Epithelial cell of esophagus (primary cell): ENCODE measurements at places on chromosomes 6 and 20.

GRCh38 chr6:119929121-119929520, 579.6 kb upstream of the MAN1A1 start:
- DNase-seq: peak; percentile 57

DNA sequence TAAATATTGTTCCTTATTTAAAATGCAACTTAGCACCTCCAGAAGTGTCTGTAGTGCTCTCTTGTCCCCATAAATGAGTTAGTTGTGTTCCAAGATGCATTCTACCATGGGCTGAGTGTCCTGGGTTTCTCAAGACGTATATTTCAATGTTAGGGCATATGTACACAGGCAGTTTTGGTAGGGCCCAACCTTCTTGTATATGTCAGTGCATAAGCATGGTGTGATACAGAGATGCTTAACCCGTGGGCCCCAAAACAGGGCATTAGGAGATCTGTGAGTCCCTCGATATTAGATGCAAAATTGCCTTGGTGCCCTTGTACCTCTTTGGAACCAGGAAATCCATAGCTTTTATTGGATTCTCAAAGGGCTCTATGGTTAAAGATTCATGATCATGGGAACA, 91.5 kb upstream of the HIVEP1 start:
- DNase-seq: no peak

DNA sequence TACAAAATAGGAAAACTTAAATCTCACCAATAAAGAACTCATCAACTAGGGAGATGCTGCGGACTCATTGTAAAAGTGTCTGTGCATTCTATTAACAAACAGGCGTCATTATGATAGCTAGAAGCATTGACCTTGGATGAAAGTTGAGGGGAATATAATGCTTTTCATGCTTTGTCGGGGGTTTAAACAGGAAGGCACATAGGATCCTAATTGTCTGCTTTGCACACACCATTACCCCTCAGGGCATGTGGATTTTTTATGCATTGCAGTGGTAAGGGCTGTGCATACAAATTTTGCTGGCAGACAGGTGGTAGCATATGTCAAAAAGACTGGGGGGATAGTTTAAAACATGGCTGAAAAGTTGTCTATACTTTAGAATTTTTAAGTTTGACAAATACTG, 447.9 kb upstream of the PLCB4 start:
- no peak for DNase-seq

DNA sequence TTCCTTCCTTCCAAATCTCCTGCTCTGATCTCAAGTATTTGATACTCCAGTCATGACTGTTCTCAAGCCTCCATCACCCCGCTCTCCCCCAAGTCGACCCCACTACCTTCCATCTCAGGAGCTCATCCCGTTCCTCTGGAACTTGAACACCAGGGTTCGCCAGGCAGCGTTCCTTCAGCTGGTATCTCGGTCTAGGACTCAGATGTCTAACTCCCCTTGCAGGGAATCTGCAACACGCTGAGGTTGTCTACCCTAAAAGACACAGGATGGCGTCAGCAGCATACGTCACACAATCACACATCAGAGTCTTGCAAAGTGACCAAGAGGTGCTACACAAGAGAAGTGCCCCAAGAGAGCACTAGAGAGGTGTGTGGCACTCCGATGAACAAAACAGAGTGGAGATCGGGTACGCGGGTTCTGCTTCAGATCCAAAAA, 706 bp downstream of the ZNF184 start:
- DNase-seq: peak; percentile 70

GRCh38 chr6:15369838-15370237, 124.0 kb downstream of the JARID2 start:
- DNase-seq: no peak

- no peak for DNase-seq
These were observed 72.7 kb downstream of the LY86 start for GRCh38 chr6:6661191-6661590.

DNA sequence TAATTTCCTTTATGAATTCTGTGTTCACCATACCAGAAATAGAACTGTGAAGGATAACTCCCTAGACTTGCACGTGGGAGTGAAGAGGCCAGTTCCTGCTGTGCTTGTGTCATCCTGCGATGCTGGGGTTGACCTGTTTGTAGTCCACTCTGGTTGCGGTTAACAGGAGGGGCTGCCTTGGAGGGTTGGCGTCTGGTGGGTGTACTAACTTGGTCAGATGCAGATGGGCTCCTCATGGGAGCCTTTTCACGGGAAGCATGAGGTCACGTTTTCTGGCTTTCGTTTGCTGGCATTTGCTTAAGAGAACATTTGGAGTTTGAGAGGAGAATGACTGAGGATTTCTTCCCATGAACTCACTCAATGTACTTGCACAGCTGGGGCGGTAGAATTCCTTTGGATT, 41.2 kb downstream of the IGF2R start:
- no peak for DNase-seq

DNA sequence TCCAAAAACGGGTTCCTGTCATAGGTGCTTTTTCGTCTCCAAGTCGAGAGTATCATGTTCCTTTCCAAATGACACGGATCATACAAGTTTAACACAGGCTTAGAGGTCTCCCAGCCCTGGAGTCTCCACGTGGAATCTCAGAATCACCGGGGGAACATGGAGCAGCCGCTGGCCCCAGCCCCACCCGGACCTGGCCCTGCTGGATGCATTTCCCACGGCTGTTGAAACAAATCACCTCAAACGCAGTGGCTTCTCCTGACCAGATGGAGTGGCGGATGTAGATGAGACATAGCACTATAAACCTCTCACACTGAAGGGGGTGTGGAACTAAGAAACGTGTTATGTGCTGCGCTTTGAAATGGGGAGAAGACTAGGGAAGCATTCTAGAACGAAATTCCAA, 70.0 kb upstream of the FRMD1 start:
- no peak for DNase-seq

DNA sequence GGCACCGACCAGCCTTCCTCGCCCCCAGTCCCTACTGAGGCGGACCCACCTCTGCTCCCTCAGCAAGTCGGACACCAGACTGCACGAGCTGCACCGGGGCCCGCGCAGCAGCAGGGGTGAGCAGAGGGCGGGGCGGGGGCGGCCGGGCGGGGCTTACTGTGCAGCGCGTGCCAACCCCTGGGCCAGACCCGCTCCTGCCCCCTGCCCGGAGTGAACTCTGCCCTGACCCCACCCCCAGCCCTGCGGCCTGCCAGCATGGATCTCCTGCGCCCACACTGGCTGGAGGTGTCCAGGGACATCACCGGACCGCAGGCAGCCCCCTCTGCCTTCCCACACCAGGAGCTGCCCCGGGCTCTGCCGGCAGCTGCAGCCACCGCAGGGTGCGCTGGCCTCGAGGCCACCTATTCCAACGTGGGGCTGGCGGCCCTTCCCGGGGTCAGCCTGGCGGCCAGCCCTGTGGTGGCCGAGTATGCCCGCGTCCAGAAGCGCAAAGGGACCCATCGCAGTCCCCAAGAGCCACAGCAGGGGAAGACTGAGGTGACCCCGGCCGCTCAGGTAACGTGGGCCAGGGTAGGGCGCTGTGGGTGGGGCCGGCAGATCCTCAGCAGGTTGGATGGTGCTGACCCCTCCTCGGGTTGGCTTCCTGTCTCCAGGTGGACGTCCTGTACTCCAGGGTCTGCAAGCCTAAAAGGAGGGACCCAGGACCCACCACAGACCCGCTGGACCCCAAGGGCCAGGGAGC, 1.5 kb upstream of the SLC2A4RG start:
- DNase-seq: no peak

GRCh38 chr6:12403201-12403826, 113.2 kb downstream of the EDN1 start:
- DNase-seq: peak; percentile 79

DNA sequence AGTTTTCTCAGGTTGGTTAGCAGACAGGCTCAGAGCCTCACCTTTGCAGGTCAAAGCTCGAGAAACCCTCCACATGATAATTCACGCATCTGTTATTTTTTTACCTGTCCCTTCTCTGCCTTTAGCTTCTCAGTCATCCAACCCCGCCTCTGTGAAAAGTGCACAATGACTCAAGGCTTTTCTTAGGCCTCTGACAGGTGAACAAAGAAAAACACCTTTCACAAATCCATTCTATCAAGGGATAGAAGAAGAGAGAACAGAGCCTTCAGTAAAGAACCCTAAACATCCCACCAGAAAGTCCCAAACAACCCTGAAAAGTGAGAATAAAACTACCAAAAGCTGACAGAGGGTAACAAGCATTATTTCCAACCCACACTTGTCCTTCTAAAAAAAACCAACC, 178.2 kb downstream of the GJA10 start:
- peak; percentile 46 for DNase-seq

DNA sequence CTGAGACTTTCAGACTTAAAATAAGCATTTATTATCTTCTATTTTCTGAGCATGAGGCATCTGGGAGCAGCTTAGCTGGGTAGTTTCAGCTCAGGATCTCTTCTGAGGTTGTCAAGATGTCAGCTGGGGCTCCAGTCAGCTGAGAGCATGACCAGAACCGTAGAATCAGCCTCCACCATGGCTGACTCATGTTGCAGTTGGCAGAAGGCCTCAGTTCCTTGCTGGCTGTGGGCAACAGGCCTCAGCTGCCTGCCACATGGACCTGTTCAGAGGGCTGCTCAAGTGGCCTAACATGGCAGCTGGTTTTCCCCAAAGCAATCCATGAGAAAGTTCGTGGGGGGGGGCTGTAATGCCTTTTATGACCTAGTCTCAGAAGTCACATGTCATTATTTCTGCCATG, 142.3 kb downstream of the LY86 start:
- DNase-seq: peak; percentile 87

GRCh38 chr6:135901774-135902524, 50.4 kb downstream of the PDE7B start:
- DNase-seq: no peak

GRCh38 chr20:19071446-19071725, 141.1 kb upstream of the SLC24A3 start:
- DNase-seq: no peak

DNA sequence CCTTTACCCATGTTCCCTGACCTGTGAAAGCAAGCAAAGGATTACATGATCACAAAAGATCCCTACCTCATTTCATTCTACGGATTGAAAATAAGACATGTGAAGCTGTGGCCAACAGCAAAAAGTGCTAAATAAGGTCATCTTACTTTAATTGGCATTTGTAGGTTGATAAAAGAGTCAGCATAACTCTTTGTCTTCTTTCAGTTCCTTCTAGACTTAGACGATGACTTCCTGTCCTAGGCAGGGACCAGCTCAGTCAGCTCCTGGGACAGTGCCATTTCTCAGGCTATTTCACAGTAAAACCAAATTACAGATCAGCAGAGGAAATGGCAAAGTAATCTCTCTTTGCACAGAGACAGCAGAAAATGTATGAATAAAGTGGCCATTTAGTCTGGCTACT, 480.7 kb downstream of the RFPL4B start:
- DNase-seq: no peak

- peak; percentile 71 for DNase-seq
These were observed 111.6 kb downstream of the TBC1D32 start for GRCh38 chr6:121222656-121223055.

DNA sequence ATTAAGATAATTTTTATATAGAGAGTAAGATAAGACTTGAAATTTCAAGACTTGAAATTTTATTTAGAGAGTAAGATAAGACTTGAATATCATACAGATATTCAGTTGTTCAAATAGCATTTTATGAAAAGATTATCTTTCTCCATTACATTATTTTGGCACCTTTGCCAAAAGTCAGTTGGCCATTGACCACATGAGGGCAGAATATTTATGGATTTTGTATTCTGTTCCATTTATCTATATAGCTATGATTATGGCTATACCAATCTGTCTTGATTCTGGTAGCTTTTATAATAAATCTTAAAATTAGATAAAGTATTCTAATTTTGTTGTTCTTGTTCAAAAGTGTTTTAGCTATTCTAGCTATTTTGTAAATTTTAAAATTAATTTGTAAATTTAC, 537.9 kb upstream of the GJE1 start:
- DNase-seq: no peak

DNA sequence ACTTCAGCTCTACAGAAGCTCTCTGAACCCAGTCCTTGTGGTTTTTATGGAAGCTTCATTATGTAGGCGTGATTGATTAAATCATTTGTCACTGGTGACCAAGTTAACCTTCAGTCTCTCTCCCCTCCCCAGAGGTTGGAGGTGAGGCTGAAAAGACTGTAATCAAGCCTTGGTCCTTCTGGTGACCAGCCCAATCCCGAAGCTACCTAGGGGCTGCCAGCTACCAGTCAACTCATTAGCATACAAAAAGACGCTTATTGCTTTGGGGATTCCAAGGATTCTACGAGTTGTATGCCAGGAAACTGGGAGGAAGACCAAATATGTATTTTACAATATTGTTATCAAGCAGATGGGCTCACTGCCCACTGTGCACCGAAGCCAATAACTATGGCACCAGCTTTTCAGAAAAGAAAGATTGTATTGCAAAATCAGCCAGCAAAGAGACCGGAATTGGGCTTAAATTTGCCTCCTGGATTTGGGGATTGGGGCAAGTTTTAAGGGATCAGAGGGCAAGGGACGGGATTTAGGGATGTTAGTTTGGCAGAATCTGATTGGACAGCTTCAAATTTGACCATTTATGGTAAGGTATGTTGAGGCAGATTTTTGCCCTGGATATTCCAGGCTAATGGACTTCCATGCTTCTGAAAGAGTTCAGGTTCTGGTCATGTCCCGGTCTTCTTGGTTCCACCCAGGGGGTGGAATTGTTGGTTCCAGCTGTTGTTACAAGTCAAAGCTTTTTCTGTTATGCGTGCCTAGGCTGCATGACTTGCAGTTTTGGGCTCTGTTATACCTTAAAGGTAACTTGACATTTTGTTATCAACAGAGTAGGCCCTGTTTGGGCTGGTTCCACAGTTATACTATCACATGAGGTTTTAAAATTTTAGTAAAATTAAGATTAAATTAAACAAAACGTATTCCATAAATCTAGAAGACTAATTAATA, 167.4 kb downstream of the COL9A1 start:
- no peak for DNase-seq

- DNase-seq: peak; percentile 58
These were observed 120.5 kb downstream of the MAP3K7 start for GRCh38 chr6:90466154-90466940.

DNA sequence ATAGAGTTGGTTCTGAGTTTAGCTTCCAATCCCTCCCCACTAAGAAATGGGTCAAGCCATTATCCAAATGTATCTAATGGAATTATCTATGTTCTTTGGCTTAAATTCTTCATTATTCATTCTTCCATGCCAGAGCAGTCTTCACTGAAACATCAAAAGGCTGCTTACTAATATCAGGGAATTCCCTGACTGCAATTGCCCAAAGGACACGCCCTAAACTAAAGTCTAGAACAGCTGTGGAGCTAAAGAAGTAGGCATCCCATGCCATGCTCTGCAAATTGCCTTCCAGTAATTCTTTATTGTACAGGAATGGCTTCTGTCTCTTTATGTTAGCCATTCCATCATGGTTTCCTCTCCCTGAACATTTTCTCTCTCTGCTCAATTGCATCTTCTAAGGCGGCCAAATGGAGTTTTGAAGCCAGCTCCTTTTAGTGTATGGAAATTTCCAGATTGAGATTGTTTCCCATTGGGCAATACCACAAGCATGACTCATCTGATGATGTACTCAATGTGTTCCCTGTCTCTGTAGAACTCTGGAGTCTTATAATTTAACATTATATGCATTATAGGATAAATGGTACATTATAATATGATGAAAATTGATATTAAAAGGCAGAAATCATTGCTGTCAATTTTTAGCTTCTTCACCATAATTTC, 28.8 kb upstream of the TSHZ2 start:
- DNase-seq: peak; percentile 87
